ENCODE measurements at places on chromosomes 7 and 10.

DNA sequence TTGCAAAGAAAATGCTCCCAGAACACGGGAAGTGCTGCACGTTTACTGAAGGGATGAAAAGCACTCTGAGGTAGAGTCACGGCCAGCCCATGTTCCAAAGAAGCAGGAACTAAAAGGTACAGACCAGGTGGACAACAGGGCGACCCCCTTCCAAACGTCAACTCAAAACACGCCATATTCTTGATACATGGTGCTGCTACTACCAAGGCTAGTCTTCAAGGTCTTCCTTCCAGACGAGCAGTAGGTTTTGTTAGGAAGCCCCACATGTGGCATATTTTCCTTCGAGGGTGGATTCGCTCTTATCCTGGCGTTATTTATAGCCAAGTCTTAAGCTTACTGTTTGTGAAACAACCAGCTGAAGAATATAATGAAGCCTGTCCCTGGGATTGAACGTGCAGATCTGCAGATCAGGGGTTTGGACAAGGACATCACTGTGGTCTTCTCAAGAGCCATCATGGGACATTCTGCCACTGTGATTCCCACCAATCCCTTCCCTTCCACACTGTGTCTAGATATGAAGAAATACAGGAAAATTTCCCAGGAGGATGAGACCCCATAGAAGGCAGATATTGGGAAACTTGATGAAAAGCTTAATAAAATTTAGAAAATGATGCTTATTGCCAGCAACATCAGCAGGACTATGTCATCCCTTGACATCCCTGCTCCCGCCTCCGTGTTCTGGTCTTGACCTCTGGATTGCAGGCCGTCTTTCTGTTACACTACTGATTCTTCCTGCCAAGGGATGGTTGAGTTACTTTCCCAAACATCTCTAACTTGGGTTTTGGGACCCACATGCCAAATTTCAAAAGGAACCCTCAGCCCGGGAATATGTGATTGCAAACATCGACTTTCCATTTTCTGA lies 734.4 kb downstream of the PARD3 start:
- no peak for DNase-seq

DNA sequence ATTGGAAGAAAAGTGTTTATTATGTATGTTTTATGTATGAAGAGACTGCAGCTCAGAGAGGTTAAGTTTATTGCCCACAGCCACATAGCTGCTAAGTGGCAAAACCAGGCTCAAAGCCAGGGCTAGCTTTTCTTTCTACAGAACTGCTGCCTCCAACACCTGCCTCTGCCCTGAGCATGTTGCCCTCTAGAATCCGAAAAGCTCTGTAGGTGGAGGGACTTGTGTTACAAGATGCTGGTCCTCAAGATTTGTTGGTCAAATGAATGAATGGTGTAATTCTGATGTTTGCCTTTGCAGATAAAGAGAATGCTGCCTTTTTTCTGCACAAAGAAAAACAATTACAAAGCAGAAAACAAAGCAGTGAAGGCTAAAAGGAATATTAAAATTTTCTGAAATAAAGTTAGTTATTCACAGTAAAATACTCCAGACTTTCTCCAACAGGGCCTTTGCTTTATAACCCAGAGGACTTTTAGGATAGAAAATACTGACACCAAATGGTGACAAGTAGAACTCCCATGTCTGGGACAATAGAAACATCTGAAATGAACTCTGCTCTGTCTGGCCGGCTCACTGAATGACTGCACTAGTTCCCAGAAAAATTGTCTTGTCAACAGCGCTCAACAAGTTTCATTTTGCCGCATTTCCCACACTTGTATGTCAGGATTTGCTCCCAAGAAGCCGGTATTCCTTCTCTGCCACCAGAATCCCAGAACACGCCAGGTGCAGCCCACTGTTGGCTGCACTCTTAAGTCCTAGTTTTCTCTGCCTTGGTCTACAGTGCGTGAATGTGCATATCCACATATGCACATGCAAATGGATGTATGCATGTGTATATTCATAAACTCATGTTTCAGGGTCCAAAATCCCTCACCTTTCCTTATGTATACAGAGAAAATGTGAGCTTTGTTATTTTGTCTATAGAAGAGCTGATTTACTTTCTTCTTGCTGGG lies 11.0 kb upstream of the DNTT start:
- DNase-seq: peak; percentile 61

GRCh38 chr7:80552031-80552694 lies 40.3 kb upstream of the GNAT3 start:
- DNase-seq: no peak

GRCh38 chr7:86598311-86598710 lies 45.4 kb upstream of the GRM3 start:
- DNase-seq: no peak

- no peak for DNase-seq
Measured at GRCh38 chr7:86951895-86952294, 107.6 kb downstream of the ELAPOR2 start.

GRCh38 chr10:114683162-114683561 lies 25.1 kb upstream of the ABLIM1 start:
- DNase-seq: no peak

DNA sequence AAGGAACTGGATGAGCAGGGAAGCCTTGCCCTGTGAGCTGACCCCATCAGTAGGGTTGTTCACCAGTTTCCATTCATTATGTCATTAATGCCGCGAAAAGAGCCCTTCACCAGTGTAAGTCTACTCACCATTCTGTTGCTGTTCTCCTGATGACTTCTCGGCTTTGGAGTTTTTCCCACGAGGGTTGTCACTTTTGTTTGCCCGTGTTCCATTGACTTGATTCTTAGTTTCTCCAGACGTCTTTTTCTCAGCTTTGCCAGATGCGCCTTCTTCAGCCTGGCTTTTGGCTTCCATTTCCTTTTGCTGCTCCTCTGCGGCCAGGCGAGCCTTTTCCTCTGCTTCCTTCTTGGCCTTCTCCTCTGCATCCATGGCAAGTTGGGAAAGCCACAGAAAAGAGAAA lies 128.8 kb downstream of the PPP1R17 start:
- no peak for DNase-seq

GRCh38 chr10:4662576-4663161 lies 163.3 kb upstream of the AKR1E2 start:
- DNase-seq: no peak

- no peak for DNase-seq
Measured at GRCh38 chr7:2063563-2064260, 169.0 kb downstream of the MAD1L1 start.

DNA sequence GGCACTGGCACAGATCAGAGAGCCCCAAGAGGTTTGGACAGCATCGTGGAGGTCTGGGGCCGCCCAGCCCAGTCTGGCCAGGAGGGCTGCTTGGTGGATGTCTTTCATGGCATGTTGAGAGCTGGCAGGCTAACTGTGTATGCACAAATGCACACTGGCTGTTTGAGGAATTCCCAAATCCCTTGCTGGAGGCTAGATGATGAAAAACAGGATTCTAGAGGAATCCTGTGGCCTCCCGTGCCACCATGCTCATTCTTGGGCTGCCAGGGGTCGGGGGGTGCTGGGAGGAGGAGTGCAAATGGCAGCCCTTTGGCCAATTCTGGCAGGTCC lies 26.5 kb downstream of the LEP start:
- DNase-seq: no peak

- no peak for DNase-seq
Measured at GRCh38 chr10:95840681-95841080, 67.1 kb upstream of the CC2D2B start.

DNA sequence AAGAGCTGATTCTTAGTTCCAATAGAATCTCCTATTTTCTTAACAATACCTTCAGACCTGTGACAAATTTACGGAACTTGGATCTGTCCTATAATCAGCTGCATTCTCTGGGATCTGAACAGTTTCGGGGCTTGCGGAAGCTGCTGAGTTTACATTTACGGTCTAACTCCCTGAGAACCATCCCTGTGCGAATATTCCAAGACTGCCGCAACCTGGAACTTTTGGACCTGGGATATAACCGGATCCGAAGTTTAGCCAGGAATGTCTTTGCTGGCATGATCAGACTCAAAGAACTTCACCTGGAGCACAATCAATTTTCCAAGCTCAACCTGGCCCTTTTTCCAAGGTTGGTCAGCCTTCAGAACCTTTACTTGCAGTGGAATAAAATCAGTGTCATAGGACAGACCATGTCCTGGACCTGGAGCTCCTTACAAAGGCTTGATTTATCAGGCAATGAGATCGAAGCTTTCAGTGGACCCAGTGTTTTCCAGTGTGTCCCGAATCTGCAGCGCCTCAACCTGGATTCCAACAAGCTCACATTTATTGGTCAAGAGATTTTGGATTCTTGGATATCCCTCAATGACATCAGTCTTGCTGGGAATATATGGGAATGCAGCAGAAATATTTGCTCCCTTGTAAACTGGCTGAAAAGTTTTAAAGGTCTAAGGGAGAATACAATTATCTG lies 1.6 kb downstream of the LRRTM3 start:
- DNase-seq: peak; percentile 47

DNA sequence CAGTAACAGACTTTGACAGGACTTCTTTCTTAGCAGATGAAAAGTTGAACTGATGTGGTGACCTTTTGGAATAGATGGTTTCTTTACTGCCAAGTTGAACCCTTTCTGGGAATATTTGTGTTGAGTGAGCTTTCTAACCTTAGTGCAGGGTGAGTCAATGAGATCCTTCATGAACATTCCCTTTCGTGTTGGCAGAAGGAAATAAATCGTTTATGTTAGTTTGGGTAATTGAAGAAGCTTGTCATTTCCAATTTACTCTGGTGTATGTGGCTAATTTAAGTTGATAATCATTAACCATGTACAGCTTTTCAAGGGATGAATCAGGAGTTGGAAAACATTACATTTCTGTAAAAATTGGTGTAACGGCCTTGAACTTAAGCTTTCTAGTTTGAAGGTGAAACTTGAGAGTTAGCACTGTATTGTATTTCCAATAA lies 43.4 kb downstream of the PTTG1IP2 start:
- no peak for DNase-seq

DNA sequence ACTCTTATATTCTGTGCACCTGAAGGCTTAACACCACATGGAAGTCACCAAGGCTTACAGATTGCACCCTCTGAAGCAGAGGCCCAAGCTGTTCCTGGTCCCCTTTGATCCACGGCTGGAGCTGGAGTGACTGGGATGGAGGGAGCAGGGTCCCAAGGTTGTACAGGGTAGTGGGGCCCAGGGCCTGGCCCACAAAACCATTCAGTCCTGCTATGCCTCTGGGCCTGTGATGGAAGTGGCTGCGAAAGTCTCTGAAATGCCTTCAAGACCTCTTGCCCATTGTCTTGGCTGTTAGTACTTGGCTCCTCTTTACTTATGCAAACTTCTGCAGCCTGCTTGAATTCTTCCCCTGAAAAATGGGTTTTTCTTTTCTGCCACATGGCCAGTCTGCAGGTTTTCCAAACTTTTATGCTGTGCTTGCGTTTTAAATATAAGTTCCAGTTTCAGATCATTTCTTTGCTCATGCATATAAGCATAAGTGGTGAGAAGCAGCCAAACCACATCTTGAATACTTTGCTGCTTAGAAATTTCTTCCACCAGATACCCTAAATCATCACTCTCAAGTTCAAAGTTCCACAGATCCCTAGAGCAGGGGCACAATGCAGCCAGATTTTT lies 53.4 kb downstream of the AKR1D1 start:
- DNase-seq: no peak

DNA sequence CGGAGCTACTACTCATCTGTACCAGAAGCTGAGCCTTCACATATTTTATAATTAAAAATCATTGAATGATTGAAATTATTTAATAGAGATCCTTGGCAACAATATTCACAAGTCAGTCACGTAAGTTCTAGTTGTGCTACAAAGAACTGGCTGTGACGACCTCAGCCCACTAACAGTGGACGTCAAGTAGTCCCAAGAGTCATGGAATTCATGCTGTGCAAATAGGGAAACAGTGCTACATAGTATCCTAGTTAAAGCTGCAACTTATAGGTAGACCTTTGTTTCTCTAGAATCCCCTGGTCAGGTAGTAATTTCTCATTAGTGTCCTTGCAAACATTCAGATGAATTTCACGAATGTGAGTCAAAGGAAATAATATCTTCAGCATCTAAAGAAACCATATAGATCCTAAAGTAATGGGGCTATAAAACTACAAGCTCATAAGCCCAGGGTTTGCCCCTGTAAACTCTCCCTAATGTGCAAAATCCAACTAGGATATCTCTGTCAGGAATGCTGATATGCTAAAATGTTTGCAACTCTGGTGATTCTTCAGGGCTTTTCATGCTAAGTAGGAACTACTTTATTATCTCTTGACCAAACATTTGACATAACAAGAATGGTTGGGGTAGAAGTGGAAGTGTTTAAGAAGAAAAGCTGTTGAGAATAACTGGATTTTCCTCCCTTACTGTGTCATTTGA lies 31.2 kb downstream of the CFAP69 start:
- no peak for DNase-seq

DNA sequence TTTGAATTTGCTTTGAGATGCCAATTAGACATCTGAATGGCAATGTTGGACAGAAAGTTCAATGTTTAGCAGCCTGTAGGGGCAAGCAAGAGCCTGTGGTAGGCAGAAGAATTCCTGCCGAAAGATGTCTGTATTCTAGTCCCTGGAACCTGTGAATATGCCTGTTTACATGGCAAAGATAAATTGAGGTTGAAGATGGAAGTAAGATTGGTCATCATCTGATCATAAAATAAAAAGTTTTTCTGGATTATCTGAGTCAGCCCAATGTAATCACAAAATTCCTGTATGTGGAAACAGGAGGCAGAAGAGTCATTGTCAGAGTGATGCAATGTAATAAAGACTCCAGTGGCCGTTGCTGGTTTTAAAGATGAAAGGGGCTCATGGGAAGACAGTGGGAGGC lies 430.5 kb downstream of the MDFIC start:
- no peak for DNase-seq

Data from Ammon's horn (tissue), 1 donor.